NCI-H1436 (cell line): ENCODE measurements at places on chromosomes 7 and 10.
A peak's percentile ranks its signal among the peaks of the same experiment; 100 is the strongest.

DNA sequence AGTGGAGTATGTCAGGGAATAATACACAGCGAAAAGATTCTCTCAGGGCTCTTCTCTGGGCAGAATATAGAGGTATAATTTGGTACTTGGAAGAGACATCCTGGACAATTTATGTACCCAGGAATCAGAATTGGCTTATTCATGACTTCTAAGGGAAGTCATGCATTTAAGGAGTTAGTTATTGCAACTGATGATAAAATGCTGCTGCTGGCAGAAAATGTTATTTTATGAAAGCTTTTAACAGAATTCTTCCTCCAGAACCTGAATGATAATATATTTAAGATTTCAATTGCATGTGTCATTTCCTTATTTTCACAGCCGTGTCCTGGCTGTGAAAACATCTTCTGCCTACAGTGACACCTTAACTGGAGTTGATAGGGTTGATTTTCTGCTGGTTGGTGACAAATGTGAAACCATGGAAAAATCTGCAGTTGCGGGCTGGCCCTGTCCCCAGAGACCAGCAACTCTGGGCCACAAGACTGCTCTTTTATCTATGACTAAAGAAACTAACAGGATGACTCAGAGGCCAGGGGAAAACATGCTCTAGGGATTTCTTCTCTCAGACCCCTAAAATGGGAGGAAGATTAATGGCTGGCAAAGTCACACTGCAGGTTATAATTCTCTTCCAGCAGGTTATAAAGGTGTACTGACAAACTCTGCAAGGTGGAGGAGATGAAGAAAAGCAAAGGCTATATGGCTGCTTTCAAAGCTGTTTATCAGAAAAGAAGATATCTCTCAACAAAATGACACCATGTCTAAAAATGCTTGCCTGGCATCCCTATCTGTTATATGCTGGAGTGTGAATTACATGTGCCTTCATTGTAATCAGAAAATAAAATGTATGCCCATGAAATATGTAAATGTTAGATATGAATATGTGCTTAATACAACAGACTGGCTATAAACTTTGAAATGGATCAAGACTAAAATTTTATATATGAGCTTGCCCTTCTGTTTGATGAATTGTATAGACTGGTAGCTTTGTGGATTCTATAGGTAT lies 12.1 kb upstream of the TRUB1 start:
- no peak for DNase-seq

DNA sequence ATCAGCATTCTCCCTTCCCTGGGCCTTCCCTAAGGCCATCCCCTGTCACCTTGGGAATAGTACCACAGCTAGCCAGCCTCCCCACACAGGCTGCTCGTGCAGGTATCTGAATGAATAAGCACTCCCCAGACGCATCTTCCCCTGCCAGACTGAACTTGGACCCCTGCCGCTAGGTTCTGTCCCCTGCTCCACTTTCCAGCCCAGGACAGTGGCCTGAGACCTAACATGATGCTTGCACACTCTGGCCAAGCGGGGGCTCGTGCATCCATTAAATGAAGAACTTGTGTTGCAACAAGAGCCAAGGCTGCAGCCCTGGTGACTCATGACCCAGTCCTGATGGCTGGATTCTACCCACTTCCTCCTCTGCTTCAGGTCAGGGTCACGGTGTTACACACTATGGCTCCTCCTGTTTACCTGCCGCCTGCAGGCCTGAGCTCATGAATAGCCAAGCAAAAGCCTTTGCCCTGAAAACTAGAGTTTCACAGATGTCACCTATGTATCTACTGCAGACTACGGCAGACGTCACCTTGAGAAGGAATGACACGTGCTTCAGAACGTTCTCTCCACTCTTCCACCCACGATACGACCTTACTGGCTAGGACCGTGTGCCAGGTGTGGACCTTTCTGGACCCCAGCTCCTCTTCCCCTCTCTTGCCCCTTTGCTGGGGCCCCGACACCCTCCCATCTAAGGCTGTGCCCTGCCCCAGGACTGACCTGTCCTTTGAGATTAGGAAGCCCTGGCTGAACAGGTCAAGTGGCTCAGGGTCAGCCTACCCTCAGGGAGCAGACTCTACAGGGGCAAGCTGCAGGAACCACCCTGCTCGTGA lies 6.5 kb downstream of the ASB13 start:
- DNase-seq: no peak

GRCh38 chr10:2986391-2986801 lies 81.0 kb upstream of the PFKP start:
- DNase-seq: no peak

- no peak for DNase-seq
Measured at GRCh38 chr7:120991161-120991560, 2.6 kb downstream of the CPED1 start.

DNA sequence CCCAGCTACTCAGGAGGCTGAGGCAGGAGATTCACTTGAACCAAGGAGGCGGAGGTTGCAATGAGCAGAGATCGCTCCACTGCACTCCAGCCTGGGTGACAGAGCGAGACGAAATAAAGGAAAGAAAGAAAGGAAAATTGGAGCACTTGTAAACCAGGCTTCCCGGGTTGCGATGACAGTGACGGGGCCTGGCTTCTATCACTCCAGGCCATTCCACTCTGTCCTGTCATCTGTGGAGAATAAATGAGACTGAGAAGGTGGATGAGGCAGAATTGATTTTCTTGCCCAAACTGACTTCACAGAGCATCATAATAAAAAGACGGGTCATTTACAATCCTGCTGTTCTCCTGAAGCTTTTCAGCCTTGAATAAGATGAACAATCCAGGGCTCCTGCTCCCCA lies 12.1 kb upstream of the KPNA7 start:
- no peak for DNase-seq

DNA sequence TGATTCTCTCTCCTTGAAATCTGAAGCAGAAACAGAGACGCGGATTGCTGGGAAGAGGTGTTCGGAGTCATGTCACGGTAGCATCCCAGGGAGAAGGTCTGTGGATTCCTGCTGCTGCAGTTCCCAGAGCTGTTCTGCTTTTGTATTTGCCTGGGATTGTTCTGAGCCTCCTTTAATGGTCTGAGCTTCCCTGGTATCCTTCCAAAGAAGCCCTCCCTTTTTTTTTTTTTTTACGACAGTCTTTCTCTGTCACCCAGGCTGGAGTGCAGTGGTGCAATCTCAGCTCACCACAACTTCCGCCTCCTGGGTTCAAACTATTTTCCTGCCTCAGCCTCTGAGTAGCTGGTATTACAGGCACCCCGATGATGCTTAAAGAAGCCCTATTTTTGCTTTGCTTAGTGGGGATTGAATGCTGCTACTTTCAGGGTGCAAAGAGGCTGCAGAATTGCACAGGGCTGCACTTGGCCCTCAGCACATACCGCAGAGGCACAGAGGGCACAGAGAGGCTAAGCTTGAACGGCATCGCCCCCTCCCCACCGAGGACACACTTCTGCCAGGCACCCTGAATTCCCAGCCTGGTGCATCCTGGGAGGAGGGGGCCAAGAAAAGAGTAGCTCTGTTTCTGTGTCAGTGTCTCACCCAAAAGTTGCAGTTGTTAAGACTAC lies 208.6 kb upstream of the GALNT17 start:
- DNase-seq: no peak

GRCh38 chr10:86960863-86961434 lies 2.5 kb downstream of the SNCG start:
- DNase-seq: no peak

DNA sequence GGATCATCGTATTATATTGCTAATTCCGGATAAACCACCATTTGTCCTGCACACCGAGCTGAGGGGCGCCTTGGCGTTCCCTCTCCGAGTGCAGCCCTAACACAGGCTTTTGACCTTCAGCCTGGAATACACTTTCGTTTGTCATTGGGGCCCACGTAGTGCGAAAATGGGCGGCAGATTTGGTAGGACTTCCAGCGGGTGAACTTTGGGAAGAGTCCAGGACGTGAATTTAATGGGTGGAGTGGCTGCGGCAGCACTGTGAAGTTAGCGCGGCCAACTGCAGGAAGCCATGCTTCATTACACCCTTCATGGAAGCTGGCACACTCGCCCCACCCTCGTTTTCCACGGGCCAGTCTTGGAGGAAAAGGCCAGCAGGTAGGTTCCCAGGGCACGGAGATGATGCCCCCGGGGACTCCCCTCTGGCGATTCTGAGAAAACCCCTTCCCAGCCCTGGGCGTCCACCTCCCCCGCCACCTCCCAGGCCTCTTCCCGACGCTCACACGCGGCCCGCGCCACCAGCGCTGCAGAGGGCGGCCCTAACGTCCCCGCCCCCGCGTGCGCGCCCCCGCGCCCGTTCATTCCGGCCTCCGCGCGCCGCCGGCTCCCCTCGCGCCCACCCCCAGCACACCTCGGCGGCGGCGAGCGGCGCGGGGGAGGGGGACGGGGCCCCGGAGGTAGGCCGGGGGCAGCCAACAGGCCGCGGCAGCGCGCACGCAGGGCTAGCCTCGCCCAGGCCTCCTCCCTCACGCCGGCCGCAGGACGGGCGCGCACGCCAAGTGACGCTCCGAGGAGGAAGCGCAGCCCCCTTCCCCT lies at the start of gene MLLT10:
Gene MLLT10, plus strand, starts transcription at position 766 of the 813 bp plus-strand sequence. CDS start 413 bp downstream, outside the sequence.
- DNase-seq: peak; percentile 95

- DNase-seq: no peak
Measured at GRCh38 chr7:33968591-33968990, 63.3 kb downstream of the BMPER start.

- DNase-seq: no peak
Measured at GRCh38 chr7:44235582-44236332, 35.0 kb downstream of the YKT6 start.

DNA sequence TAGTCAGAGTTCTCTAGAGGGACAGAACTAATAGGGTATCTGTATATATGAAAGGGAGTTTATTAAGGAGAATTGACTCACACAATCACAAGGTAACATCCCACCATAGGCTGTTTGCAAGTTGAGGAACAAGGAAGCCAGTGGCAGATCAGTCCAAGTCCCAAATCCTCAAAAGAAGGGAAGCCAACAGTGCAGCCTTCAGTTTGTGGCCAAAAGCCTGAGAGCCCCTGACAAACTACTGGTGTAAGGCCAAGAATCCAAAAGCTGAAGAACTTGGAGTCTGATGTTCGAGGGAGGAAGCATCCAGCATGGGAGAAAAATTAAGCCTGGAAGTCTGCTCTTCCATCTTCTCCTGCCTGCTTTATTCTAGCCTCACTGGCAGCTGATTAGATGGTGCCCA lies 1107.2 kb upstream of the CELF2 start:
- DNase-seq: no peak

DNA sequence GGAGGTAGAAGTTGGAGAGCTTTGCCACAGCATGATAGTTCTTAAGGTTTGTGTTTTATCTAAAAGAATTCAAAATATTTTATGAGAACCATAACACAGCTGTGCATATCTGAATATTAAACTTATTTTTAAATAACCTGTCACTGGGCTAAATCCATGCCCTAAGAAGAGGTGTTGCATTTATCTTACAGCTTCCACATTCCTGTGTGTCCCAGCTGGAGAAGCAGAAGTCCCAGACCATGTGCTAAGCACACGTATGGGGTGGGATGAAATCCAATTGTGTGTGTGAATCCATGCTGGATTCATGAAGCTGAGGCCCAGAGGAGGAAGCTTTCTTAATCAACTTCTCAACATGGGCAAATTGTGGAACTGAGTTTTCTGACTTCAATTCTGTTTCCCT lies 121.5 kb downstream of the PKD1L1 start:
- no peak for DNase-seq

- no peak for DNase-seq
Measured at GRCh38 chr10:63346015-63346441, 119.7 kb downstream of the JMJD1C start.

DNA sequence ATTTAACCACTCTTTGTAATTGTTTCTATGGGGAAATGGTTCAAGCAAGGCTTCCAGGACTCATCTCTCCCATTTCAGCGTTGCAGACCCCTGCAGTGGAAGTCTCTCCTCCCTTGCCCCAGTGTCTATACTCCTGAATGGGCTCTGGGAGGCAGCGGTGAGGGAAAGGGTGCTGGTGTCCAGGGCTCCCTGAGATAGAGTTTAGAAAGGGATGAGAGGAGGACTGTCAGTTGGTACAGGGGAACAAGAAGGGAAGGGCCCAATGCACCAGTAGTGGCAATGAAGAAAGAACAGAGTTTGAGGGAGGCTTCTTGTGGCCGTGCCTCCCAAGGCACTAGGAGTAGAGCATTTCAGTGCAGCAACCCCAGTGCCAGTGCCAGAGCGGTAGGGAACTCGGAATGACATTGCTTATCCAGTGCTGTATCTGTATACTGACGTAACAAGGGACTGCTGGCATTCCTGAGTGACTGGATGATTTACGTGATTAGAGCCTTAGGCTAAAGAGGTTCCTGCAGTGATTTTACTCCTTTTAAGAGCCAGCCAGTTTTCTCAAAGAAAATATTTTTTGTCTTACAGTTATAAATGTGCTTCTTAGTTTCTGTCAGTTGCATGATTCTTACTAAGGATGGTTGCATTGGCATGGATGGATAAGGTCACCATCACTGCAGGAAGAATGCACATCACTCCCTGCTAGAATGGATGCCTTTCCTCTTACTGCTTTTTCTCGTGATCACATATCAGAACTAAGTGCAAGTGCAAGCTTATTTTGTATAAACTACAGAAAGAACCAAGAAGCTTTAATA lies 28.0 kb downstream of the PRPF18 start:
- DNase-seq: no peak

- no peak for DNase-seq
Measured at GRCh38 chr7:46317256-46317655, 396.2 kb upstream of the IGFBP3 start.

- DNase-seq: no peak
Measured at GRCh38 chr7:39686261-39686924, 63.0 kb downstream of the RALA start.

DNA sequence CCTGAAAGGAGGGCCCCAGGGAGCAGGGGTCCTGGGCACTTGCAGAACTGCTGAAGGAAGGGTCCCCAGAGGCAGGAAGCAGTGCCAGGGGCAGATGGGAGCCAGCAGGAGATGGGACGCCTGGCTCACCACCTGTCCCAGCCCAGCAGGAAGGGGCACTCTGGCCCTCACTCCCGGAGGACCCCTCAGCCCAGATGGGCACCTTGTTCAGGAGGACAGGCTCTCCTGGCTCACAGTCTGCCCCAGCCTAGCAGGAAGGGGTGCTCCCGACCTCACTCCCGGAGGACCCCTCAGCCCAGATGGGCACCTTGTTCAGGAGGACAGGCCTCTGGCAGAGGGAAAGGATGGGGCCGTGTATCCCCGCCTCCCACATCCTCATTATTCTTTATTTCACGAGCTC lies 331.4 kb upstream of the SHH start:
- no peak for DNase-seq

DNA sequence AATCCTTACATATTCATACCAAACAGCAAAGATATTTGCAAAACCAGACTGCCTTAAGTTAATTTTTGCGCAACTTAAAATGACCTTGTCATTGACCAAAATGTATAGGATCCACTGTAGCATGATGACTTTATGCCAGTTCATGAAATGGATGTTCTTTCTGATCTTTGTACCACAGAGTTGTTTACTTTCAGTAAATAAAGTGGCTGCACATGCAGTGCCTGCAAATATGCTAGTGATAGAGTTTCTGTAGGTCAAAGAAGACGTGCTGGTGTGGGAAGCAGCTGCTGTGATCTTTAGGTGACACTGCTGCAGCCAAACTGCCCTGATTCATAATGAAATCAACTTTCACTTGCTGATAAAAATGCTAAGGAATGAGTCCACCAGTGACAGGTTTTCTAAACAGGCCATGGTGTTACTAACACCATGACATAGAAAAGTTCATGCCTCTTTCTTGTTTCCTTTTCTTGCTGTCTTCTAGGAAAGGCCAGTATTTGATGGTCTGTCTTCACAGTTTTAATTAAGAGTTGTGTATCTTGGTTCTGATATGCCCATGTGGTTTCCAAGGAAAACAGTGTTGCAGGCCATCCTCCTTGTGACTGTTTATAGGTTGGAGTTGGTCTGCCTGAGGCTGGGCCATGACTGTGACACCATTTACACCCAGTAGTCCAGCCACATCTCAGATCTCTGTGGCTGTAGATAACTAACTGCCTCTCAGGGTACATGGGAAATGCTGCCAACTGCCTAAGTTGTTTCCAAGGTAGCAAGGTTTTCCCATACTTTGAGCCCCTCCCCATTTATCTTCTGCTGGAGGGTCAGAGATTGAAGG lies 62.5 kb downstream of the INSYN2A start:
- no peak for DNase-seq
